Caudate nucleus (tissue), 63 donors: ENCODE measurements at places on chromosomes 11 and 22.

DNA sequence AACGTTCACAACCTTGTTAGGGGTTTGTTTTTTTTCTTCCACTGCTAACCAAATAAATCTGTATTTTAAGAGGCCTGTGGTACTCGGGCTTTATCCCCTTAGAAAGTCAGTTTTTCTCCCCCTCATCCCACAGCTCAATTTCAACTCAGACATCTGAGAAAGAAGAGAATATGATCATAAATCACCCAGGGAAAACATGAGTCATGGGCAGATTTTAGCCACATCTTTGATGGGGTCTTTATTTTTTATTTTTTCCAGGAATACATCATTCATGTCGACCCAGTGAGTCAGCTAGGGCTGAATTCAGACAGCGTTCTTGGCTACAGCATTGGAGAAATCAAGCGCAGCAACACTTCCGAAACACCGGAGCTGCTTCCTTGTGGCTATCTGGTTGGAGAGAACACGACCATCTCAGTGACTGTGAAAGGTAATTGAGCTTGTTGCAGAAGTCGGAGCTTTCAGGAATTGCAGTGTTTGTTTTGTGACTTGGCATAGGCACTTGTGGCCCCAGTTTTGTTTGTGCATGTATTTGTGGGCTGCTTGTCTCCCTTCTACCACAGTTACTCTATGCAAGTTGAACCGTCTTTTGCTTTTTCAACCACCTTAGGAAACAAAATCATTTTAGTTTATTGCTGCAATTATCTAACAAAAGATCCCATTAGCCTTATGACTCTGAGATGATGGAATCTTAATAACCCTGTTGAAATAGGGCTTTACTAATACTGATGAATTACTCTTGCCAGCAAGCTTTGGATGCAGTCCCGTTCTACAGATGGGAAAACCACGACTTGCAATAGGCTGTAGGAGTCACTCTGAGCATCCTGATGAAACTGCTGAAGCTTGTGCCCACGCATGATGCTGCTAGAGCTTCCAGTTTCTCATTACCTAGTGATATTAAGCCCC, 62.7 kb downstream of the DBX1 start:
- DNase-seq: peak; percentile 13

- no peak for DNase-seq
These were observed 531 bp upstream of the MEN1 start for GRCh38 chr11:64810891-64811272.

GRCh38 chr11:106770489-106771085, 247.7 kb downstream of the GUCY1A2 start:
- no peak for DNase-seq

DNA sequence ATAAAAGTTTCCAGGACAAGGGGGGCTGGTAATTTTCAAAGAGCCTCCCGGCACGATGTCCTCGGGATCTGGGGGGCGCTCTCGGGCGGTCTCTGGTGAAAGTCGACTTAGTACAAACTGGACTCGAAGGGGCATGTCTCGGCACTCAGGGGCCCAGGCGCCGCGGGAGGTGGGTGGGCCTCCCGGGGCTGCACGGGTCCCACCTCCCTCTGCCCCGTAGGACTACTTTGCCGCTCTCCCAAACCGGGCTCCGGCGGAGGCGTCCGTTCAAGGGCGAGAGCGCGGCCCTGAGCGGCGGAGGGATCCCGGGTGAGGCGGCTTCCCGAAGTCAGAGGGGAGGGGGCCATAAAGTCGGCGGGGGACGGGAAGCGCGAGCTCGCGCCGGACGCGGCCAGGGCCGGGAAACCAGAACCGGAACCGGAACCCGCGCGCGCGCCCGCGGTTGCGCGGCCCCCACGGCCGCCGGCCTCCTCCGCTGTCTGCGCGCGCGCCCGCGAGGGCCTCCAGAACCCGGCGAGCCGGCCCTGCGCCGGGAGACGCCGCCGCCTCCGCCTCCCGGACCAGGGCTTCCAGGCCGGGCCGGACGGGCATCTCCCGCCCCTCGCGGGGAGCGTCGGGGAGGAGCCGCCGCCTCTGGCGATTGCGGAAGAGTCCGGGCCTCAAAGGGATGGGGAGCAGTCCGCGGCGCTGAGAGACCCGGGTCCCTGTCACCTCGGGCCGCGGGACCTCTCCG, at the start of gene ARHGEF12:
Gene ARHGEF12, plus strand, starts transcription at position 506 of the 733 bp plus-strand sequence. CDS start 831 bp downstream, outside the sequence.
- DNase-seq: peak; percentile 92

DNA sequence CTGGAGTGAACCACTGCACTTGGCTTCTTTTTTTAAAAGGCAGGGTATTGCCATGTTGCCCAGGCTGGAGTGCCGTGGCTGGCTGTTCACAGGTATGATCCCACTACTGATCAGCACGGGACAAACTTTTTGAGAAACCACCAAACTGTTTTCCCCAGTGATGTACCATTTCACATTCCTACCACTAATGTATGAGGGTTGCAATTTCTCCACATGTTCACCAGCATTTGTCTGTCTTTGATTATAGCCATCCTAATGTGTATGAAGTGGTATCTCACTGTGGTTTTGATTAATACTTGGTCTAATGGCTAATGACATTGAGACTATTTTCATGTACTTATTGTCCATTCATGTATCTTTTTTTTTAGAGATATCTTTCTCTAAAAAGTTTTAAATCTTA, 41.5 kb upstream of the EP300 start:
- DNase-seq: no peak

DNA sequence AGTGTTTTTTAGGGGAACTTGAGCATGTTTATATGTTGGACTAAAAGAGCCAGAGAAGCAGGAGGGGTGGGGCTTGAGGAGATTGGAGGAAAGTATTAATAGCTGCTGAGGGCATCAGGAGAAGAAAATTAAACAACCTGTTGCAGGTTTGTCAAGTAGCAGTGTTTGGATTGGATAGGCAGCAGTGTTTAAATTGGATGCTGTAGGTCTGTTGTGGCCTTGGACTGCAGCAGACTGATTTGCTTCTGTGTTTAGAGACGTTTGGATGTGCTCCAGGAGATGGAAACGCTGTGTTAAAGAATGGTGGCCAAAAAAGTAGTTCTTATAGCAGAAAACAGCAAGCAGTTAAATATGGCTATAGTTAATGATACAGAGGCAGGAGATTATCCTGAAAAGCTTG, 5.7 kb downstream of the EIF3L start:
- no peak for DNase-seq

DNA sequence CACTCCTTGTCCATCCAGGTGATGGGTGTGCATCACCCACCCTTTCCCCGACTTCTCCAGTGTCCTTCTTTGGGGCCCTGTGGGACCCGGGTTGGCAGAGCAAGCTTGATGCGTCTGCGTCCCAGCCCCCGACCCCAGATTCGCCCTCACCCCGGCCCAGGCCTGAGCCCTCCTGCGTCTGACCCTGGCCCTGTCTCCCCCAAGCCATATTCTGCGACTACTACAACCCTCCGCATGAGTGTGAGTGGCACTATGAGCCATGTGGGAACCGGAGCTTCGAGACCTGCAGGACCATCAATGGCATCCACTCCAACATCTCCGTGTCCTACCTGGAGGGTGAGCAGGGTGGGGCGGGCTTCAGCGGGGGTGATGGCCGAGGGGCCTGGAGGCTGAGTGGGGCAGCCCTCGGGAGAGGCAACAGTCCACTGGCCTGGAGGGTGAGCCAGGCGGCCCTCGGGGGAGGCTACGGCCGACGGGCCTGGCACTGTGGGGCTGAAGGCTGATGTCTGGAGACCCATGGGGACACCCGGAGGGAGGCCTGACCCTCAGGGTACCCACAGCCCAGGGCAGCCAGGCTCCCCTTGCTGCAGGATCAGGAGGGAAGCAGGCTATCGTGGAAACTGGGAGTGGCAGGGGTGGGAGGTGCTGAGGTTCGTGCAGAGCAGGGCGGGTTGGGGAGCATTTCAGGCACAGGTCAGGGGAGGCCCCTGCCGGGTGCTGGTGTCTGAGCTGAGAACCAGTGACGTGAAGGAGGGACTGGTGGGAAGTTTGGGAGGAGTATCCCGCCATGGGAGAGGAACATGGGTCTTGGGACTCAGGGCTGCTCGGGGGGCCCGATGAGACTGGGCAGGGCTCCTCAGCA, 15.3 kb downstream of the MUC2 start:
- no peak for DNase-seq

- DNase-seq: no peak
These were observed 972.1 kb downstream of the JRKL start for GRCh38 chr11:97361812-97362378.

DNA sequence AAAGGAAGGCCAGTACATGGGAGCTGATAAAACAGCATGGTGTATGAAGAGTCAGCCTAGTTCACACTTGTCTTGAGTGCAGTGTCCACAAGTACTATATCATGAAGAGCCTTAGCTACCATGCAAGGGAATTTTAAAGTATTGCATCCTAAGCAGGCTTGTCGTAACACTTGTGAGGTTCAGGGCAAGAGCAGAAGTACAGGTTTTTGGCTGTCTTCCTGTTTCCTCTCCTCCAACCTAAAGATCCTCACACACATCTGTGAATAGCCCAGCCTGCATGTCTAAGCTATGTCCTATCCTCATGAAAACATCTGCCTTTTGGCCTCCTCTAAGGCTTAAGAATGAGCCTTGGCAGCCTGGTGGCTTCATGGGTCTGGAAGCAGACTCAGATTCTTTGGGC, 34.6 kb upstream of the TMEM123 start:
- DNase-seq: no peak

GRCh38 chr11:102583141-102583873, 41.8 kb downstream of the MMP20 start:
- DNase-seq: no peak

- DNase-seq: no peak
These were observed 149.8 kb upstream of the LARGE1 start for GRCh38 chr22:34070051-34070450.

GRCh38 chr11:8196749-8197148, 27.9 kb upstream of the RIC3 start:
- no peak for DNase-seq

- no peak for DNase-seq
These were observed 34.6 kb downstream of the ASCL2 start for GRCh38 chr11:2235588-2236326.

DNA sequence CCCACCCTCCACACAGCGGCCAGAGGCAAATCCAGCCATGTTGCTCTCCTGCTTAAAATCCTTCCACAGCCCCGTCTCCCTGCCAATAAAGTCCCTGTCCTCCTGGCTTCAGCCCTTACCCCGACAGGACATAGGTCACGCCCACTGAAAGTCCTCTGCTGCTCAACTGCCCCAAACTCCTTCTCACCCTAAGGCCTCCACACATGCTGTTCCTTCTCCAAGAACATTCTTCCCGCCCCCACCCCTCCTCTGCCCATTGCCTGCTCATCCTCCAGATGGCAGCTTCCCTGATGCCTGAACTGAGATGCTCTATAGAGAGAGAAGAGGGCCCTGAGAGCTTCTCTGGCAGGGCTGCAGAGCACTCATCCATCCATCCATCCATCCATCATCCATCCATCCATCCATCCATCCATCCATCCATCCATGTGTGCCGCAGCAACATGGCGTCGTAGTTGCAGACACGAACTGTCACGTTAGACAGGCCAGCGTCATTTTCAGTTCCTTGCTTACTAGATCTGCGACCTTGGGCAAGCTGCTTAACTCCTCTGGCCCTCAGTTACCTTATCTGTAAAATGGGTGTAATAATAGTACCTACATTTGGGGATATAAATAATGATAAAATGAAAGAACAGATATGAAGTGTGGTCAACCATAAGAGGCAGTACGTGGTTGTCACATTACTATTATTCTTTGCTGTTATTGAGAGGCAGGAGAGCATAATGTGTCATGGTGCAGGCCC, 9.4 kb downstream of the NPTXR start:
- no peak for DNase-seq

DNA sequence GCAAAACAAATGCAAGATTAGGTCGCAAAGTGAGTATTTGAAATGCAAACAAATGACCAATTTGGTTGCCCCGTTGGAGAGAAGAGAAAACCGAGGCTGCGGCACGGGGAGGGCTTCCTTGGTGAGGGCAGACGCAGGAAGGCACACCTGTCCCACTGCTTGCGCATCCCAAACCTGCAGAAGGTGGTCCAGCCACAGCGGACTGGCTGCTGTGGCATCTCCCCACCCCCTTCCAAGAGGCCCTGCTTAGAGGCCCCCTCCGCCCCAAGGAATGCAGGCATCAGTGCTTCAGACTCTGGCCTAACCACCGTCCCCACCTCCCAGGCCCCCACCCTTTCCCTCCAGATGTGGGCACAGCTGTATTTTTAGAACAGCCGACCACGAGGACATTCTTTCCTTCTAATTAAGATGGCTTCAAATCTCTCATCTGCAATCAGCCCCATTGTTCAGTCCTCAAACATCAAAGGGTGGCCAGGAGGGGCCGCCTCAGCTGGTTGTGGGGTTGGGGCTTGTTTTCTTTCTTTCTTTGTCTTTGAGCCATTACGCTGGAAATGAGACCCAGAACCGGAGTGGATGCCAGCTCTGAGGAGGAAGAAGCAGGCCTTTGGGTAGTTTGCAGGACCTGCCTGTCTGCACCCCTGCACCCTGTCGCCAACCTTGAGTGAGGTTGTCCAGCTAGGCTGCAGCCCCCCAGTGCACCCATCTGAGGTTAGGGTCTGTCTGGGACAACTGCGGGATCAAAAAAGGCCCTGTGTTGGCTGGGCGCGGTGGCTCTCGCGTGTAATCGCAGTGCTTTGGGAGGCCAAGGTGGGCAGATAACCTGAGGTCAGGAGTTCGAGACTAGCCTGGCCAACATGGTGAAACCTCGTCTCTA, 9.4 kb upstream of the DERL3 start:
- no peak for DNase-seq

- DNase-seq: no peak
These were observed 26.0 kb upstream of the FLI1 start for GRCh38 chr11:128667873-128668272.
